ENCODE measurements at places on chromosomes 6 and 20.

DNA sequence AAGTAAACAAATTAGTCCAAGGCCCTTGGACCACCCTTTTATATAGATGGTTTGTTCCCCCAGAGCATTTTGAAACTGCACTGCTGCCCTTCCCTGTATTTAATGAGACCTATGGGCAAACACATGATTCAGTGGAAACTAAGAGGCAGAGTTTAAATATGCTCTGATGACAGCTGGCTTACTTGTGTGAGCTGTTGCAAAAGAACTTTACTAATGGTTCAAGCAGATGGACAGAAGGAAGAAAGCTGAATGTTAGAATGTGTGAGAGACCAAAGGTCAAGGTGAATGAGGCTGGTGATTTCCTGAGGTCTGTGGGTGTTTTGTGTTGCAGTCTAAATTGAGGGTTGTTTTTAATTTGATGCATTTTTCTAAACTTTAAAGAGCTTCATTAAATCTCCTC is 123.0 kb upstream of the CEP162 start:
- no peak for DNase-seq

DNA sequence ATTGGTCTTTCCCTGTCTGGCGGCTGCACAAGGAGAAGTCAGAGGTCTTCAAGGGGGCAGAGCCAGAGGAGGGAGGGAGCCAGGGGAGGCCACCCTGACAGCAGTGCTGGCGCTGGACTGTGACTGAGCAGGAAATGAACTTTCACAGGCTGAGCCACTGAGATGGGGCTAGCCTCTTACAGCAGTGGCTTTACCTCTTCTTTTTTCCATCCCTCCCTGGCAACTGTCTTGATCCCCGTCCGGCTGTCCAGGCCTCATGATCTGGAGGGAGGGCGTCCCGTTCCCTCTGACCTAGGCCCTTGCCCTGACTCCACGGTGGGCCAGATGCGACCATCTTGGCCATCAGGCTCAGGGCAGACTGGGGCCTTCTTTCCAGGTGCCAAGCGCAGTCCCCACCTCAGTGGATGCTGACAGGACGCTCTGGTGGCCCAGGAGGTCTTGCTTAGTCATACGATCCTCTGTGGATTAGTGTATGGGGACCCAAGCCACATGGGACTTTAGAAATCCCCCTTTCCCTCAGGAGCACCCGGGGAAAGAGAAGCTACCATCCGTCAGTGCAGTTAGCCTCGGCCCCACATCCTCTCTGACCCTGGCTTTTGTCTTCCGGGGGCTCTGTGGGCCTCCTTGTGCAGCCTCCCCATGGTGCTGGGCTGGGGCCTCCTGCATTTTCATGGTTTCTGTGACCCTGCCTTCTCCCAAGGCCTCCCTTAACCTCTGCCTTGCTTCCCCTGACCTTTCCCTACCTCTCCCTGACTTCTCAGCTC is 57.4 kb upstream of the CCDC167 start:
- no peak for DNase-seq

DNA sequence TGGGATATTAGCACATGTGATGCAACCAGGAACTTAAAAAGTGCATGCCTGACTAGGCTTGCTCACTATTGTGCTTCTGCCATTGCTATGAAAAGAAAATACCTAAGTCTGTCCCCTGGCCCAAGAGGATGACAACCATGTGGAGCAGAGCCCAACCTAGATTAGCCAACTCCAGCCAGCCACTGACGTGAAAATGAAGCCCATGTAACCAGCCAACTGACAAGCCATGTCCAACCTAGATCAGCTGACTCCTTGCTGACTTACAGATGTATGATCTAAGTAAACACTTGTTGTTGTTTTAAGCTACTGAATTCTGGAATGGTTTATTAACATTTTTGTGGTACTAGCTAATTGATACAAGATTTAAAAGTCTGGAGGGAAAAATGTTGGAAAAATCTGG is 47.5 kb downstream of the PIGU start:
- DNase-seq, result no peak

GRCh38 chr6:142900227-142900971 is 44.6 kb downstream of the HIVEP2 start:
- DNase-seq, result peak; percentile 46

GRCh38 chr20:43723186-43723585 is 3.6 kb downstream of the GTSF1L start:
- DNase-seq, result no peak

DNA sequence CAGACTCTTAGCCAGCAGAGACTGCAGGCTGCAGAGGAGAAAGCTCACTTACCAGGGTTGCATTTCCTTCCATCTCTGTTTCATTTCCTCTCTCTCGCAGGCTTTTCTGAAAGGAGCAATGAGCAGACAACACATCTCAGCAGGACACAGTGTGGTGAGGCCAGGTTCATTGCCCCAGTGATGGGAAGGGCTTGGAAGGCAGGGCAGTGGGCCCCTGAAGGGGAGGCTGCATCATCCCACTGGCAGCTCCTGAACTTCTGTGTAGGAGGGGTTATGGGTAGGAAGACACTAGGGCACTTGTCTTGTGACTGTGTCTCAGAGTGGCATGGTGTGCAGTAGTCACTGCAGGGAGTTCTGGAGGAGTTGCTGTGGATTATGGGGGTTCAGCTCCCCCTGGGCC is 246.8 kb downstream of the QKI start:
- DNase-seq, result no peak

GRCh38 chr6:142605922-142606485 is 304.2 kb downstream of the ADGRG6 start:
- DNase-seq, result no peak

DNA sequence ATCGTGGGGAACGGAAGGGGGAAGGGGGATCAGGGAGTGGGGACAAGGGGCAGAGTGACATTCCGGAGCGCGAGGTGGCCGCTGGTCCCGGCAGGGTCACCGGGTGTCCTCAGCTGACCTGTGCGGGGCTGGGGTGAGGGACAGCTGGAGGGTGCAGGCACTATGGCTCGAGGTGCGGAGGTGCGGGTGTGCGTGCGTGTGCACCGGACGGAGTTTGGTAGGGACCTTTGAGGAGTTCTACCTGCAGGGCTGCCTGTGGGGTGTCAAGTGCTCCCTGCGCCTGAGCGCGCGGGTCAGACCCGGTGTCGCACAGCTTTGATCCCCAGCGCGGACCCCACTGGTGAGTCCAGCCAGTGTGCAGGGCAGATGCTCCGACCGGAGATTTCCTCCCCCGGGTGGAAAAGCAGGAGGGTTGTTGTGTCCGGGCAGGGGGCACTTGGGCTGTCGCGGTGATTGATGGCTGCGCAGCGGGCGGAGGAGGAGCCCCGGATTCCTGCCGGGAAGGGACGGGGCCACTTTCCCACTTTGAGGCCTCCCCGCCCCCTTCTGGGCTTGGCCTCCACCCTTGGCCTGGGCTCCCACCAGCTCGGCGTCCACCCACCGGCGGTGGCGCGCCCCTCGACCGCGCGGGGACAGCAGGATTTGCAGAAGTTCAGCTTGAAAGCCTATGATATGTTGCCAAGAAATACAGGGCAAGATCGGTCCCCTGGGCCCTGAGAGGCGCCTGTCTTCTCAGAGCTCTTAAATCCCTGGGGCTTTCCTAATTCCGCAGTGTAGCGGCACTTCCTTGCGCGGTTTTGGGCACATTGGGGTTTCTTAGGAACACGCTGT is 658 bp downstream of the RIN2 start:
- DNase-seq, result no peak

DNA sequence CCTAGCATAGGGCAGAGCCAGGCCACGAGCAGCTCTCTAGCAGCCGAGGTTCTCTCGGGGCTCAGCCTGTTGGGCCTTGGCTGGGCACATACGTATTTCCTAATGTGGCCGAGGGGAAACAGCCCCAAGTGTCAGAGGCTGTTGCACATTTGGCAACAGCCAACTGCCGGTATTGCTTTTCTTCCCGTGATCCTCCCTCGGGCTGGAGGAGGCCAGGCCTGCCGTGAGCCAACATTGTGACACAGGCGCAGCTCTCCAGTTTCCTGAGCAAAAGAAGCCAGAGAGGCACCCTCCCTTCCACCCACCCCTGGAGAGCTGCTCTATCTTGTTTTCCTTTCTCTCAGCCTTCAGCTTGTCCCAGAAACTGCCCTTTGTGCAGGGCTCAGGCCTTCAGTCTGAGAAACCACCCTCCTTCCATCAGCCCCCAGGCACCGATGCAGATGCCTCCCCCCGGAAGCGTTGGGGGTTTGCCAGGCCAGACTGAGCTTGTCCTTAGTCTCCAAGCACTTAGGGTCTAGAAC is 5.1 kb upstream of the BPI start:
- no peak for DNase-seq

DNA sequence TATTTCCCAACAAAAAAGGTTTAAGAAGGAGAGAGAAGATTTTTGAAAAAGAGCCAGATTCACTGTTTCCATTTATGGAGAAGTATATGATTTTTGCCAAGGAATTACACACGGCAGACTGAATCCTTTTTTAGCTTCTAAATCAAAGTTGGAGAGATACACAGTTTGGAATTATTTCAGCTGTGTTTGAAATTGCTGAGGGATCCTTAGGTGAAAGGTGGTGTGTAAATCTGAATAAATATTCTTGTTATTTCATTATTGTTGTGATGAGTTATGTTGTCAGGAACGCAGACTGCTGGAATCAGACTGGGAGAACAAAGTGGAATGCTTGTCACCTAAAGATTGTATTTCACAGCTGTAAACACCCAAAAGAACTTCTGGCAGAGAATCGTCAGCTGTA is 168.5 kb upstream of the AKIRIN2 start:
- DNase-seq, result no peak

DNA sequence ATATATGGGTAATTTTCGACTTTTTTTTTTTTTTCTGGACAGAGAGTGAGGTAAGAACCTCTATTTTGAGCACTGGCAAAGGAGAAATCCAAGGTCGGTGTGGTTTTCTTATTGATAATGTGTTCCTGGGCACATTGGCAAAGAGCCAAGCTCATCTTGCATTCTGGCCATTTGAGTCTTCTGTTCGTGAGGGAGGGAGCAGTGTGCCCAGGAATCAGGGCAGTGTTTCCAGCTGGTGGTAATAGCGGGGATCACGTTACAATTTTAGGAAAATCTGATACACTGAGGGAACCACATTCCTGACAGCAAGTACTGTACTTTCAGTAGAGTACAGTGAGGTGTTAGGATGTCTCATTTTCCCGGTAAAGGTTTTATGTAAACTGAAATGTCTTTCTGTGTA is 442.3 kb upstream of the MAP3K7 start:
- DNase-seq, result no peak

GRCh38 chr20:11261533-11262000 is 587.8 kb upstream of the JAG1 start:
- DNase-seq, result no peak

- no peak for DNase-seq
These were observed 5.1 kb upstream of the MBOAT1 start for GRCh38 chr6:20217324-20217855.

DNA sequence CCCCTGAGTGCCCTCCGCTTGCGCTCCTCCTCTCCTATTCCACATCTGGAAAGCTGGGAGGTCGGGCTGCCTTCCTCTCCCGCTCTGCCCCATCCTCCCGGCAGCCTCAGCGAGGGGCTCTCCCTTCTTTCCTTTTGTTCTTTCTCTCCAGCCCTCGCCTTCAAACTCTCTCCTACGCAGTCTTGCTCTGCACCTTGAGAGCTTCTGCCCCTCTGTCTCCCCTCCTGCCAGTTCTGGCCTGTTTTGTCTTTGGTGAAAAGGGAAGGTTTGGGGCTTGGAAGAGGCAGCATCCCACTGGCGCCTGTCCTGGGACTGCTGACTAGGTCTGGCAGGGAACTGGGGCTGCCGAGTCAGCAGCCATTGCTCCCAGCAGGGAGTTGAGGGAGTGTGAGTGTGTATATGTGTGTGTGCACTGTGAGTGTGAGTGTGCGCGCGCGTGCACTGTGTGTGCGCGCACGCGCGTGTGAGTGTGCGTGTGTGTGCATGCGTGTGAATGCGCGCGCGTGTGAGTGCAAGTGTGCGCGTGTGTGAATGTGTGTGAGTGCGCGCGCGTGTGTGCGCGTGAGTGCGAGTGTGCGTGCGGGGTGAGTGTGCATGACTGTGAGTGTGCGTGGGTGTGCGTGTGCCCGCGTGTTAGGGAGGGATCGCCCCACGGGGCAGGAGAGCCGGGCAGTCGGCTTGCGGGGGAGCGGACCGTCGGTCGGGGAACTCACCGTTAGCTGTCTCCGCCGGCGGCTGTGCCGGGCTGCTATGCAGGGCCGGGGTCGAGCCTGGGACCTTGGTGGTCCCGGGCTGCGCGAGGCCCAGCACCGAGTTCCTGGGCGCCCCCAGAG is 523 bp downstream of the CPXM1 start:
- DNase-seq, result no peak

GRCh38 chr6:36625158-36625919 is 31.2 kb downstream of the SRSF3 start:
- DNase-seq, result no peak

GRCh38 chr6:118867181-118867580 is 26.8 kb upstream of the ASF1A start:
- no peak for DNase-seq

GRCh38 chr6:159203304-159204005 is 34.3 kb downstream of the FNDC1 start:
- DNase-seq, result no peak

GRCh38 chr6:22612236-22612635 is 42.9 kb downstream of the HDGFL1 start:
- no peak for DNase-seq

DNA sequence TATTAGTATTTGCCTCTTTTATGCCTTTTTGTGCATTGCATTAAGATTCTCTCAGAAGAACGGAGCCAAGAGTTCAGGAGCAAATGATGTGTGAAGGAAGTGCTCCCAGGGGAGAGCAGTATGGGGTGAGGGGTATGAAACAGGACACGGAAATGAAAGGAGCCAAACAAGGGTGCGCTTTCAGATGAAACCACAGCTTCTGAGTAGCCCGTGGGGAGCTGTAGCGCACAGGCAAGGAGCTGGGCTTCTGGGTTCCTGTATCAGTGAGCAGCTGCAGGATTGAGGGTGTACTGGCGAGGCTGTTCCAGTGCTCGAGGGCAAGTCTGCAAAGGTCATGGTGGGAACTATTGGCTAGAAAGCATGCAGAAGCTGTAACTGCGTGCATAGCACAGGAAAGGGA is 25.4 kb downstream of the ANKEF1 start:
- no peak for DNase-seq

DNA sequence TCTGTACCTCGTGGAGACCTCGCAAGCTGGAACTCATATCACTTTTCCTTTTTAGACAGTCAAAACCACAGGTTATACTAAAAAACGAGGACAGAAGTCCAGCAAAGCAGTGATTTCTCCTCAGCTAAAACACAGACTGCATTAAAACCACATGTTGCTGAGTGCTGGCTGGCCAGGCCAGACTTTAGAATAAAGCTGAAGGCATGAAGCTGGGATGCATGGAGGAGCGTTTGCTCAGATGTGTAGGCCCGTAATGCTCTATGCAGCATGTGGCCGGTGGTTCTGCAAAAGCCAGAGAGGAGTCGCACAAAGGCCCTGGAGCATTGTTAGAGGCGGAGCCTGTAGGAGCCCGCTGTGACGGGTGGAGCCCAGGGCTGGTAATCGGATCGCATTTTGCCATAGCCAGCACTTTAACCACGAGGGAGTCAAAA is 83.6 kb downstream of the SMOC2 start:
- no peak for DNase-seq

GRCh38 chr20:6956056-6956455 is 188.6 kb downstream of the BMP2 start:
- DNase-seq, result no peak

DNA sequence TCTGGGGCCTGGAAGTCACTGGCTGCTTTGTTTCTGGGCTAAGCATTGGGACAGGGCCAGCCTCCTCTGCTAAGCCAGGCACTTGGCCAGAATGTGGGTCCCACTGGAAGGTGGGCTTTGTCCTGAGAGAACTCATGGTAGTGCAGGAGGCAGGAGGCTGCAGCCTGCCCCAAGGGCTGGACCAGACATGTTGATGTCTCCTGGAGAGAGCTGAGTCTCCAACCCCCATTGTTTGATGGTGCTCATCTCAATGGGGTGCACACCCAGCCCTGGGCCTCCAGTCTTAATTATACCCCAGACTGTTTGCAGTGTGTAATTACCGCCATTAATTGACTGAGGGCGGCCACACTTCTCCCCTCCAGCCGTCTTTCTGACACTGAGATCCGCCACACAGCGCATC is 220.5 kb upstream of the PMEPA1 start:
- DNase-seq, result no peak

Measured in effector CD4-positive, alpha-beta T cell (primary cell).